ENCODE measurements at places on chromosomes 7 and 10.

DNA sequence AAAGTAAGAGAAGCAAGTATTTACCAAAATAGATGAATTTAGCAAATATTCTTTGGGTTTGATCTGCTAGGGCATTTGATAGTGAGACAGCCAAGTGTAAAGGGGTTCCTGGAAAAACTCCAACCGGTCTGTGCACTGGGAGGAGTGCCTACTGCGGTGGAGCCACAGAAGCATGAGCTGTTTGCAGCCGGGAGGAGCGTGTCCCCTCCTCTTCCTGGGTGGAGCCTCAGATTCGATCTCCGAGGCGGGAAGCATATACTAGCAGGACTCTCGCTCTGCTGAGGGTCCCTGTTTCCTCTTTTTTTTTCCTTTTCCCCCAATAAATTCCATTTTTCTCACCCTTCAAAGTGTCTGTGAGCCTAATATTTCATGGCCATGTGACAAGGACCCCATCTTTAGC, 45.1 kb upstream of the MET start:
- no peak for ATAC-seq

- ATAC-seq = no peak
Observed at GRCh38 chr10:23521735-23522134, 82.9 kb downstream of the OTUD1 start.

DNA sequence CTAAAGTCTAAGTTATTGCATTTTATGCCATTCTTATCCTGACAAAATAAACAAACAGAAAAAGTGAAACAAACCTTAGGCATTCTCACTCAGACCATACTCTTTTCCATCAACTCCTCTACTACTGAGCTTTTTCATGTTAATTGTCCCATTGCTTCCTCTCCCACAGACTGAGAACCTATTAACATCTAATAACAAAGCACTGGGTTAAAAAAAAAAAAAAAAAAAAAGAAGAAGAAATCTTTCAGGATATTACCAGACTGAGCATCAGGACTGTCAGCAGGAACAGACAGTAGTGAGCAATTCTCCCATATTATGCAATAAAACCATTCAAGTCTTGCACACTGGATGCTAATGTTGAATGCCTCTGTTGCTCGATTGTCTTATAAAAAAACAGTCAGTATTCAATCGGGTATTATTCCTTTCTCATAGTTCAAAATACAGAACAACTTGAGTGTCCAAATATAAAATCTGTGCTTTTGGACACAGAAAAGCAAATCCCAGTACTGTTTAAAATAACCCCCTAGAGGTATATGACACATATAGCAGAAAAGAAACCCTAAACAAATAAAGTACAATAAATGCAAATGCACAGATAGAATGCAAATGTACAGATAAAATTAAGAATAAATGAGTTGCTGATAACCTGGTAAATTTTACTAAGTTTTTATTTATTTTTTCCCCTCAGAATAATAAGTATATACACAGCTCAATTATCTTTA, 531.3 kb upstream of the LRRTM3 start:
- no peak for ATAC-seq

- no peak for ATAC-seq
Observed at GRCh38 chr10:103120546-103120945, 72.5 kb downstream of the NT5C2 start.
